ENCODE measurements at places on chromosomes 5 and 9. TPM values are rescaled to one million over a fixed set of nuclear protein-coding genes. Genes with fewer than 3 reads are reported as not detected.

- no peak for DNase-seq
Measured at GRCh38 chr5:122967085-122967484, 69.4 kb downstream of the PPIC start.

TTC23L gene
- total RNA-seq: not detected

GRCh38 chr9:28155067-28155466, 581.8 kb upstream of the C9orf72 start:
- DNase-seq: no peak

DNA sequence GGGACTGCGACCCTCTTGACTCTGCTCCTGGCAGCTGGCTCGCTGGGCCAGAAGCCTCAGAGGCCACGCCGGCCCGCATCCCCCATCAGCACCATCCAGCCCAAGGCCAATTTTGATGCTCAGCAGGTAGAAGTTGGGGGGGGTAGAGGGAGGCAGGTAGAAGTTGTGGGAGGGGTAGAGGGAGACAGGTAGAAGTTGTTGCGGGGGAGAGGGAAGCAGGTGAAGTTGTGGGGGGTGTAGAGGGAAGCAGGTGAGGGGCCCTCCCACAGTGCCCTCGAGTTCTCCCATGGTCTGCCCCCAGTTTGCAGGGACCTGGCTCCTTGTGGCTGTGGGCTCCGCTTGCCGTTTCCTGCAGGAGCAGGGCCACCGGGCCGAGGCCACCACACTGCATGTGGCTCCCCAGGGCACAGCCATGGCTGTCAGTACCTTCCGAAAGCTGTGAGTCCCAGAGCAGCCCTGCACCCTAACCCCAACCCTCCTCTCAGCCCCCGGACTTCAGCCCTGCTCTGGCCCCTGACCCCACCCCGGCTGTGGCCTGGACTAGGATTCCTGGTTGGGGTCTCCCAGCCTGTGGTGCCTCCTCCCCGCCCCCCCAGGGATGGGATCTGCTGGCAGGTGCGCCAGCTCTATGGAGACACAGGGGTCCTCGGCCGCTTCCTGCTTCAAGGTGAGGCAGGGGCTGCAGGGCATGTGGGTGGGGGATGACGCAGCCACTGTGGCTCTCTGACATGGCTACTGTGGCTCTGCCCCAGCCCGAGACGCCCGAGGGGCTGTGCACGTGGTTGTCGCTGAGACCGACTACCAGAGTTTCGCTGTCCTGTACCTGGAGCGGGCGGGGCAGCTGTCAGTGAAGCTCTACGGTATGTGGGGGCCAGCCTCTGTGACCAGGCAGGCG, 537 bp downstream of the C8G start:
- no peak for DNase-seq

GRCh38 chr5:147170603-147171002, 64.2 kb upstream of the STK32A start:
- DNase-seq: no peak

- no peak for DNase-seq
Measured at GRCh38 chr9:70506159-70506558, 91.7 kb upstream of the KLF9 start.

DNA sequence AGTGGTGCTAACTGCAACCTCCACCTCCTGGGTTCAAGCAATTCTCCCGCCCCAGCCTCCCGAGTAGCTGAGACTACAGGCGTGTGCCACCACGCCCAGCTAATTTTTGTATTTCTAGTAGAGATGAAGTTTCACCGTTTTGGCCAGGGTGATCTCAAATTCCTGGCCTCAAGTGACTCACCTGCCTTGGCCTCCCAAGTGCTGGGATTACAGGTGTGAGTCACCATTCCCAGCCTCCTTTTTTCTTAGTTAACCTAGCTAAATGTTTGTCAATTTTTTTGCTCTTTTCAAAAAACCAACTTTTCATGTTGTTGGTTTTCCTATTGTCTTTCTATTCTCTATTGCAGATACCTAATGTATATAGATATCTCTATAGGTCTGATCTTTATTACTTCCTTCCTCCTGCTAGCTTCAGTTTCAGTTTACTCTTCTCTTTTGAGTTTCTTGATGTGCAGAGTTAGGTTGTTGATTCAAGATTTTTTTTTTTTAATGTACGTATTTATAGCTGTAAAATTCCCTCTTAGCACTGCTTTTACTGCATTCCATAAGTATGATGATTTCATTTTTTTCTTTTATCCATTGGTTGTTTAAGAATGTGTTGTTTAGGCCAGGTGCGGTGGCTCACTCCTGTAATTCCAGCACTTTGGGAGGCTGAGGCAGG, 32.9 kb downstream of the FGD3 start:
- no peak for DNase-seq

CARTPT gene
- total RNA-seq: not detected

AK8 gene
- 0.63 TPM for total RNA-seq

GRCh38 chr9:33104401-33104800, 27.9 kb upstream of the SMU1 start:
- no peak for DNase-seq

DNA sequence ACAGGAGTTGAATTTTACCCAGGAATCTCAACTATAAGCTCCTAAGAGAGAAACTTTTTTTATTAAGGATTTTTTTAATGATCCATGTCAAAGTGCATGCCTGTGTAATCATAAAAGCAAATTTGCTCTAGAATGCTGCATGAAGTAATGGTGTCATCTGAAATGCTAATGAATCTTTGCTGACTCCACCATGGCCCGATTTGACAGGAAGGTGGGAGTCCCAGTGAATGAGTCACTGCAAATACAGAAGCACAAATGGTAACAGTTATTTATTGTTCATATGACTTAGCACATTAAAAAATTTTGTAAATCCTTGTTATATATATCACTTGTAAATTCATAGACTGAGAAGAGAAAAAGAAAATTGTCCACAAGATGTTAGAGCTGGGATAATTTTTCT, 341.3 kb downstream of the RASEF start:
- DNase-seq: no peak

PCDHB10 gene
- not detected for total RNA-seq

DNA sequence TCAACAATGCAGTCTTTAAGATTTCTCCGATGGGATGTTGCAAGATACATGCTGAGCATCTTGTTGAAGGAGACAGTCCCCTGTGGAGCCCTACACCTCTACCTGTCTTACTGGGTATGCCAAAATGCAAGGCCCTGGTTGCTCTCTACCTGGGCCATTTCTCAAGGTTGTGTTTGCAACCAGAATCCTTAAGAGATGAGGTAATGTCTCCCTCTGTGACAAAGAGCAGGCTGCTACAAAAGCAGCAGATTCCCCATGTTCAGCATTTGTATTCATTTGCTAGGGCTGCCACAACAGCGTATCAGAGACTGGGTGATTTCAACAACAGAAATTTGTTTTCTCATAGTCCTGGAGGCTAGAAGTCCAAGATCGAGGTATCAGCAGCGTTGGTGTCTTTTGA, 138.4 kb upstream of the RPS23 start:
- DNase-seq: no peak

PHF19 gene
- total RNA-seq: 254 TPM

GABRA1 gene
- total RNA-seq: not detected

DNA sequence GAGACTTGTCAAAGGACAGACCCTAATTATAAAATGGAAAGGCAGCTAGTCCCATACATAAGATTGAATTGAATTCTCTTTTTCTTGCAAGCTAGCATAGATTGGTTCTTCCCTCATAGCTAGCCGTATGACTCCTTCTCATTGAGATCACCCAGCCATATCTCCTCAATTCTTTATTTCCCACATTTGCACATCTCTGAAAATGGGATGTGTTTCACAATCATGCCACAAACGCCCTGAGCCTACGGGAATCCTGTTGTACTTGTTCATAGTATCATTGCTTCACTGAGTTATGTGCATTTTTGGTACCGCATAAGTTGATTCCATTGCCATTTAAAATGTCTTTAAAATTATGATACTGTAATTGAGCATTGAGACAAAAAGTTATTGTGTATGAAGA, 90.5 kb downstream of the PCSK1 start:
- no peak for DNase-seq

DNA sequence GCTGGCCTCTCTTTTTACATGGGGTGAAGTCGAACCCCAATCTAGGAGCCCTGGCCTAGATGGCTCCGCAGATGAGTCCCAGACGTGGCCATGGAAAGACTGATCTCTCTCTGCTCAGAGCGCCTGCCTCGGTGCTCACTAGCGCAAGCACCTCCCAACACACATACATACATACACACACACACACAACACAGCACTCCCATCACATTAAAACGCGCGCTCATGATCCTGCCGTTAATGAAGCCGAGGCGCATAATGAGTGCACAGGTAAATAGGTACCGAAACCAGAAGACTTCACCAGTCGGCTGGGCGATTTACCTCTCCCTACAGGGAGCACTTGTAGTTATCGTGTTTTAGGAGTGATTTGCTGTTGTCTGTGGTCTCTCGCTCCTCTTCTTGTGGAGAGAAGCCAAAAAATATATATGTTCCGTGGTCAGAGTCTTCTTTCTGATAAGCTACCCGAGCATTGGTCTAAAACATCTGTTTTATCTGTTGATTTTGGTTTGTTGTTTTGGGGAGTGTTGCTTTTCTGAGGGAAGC, 207.7 kb downstream of the MEF2C start:
- DNase-seq: no peak

PCDHA7 gene
- total RNA-seq: not detected

HK3 gene
- not detected for total RNA-seq

DNA sequence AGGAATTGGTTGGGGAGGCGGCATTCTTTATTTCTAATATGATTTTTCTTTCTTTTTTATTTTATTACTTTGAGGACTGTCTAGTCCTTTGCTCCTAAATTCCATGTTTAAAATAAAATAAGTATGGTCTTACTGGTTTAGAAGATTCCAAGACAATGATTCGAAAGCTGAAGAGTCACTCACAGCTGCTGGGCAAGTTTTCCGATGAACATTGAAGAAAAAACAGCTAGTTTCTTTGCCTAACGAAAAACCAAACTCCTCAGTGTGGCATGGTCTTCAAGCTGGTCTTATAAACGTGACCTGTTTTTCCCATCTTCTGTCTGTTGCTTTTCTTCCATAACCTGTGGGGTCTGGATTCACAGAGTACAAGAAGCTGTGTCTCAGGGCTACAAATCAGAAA, 25.1 kb downstream of the ZNF474 start:
- DNase-seq: no peak

- no peak for DNase-seq
Measured at GRCh38 chr9:80175286-80176150, 603.8 kb downstream of the TLE4 start.

FOXD4L6 gene
- total RNA-seq: not detected

GRCh38 chr5:87361031-87361445, 51.7 kb downstream of the CCNH start:
- DNase-seq: no peak

GRCh38 chr5:39333104-39333503, 31.2 kb downstream of the C9 start:
- DNase-seq: no peak

GRCh38 chr5:144002876-144003275, 167.6 kb downstream of the YIPF5 start:
- no peak for DNase-seq

- no peak for DNase-seq
Measured at GRCh38 chr5:149282027-149282965, 10.6 kb downstream of the AFAP1L1 start.

DNA sequence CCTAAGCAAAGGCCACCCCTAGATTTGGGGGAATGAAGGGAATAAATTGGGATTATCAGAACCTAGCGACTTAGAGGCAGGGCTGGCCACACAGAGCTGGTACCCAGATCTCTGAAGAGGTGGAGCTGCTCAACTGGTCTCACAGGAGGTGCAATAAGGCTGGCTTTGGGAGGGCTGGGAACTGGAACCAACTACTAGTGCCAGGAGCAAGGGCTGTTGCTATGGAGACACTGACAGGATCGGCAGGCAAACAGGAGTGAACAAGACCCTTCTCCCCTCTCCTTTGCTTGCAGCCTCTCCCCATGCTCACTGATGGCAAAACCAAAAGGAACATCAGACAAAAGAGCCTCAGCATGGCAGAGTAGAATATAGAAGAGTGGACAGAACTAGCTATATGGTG, 17.0 kb upstream of the WHRN start:
- DNase-seq: no peak

- no peak for DNase-seq
Measured at GRCh38 chr5:35990941-35991611, at the start of gene UGT3A1. UGT3A1 (minus strand) TSS chr5:35991390; CDS start chr5:35991240, 150 bp downstream.

- DNase-seq: no peak
Measured at GRCh38 chr5:164224236-164224635, 718.8 kb downstream of the MAT2B start.

- DNase-seq: no peak
Measured at GRCh38 chr9:105241356-105242043, 3.0 kb upstream of the SLC44A1 start.

DNA sequence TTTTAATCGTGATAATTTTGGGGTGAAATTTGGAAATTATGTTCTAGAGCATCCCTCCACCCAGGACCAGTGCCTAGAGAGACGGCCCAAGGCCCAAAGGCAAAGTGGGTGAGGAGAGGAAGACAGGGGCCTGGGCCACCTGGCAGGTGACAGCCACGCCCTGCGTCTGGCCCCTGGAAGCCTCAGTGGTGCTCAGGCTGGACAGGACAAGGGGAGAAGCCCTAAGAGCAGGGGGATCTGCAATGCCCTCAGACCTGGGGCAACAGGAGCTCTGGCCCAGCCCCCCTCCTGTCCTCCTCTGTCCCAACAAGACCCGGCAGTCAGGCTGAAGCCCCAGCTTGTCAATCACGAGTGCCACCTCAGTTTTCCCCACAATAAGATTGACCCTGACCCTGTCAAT, 134.8 kb downstream of the ADAMTS2 start:
- no peak for DNase-seq

DNA sequence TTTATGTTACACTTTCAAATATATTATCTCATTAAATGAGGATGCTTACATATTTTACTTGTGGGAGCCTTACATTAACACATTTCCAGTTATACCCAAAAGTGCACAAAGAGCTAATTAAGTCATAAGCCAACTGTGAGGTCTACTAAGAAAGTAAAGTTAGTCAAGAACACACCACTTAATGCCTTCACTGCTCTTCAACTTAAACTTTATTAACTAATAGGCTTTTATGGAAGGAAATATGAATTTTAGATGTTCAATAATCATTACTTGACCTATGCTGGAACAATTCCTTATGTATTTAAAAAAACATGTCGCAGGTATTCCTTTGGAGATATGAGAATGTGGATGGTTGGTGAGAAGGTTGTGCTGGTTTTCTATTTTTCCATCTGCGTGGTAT, 3.4 kb downstream of the ST8SIA4 start:
- no peak for DNase-seq

C7 gene
- not detected for total RNA-seq

GM2A gene
- 13.4 TPM for total RNA-seq

- no peak for DNase-seq
Measured at GRCh38 chr5:149798466-149798865, 68.4 kb downstream of the PPARGC1B start.

- no peak for DNase-seq
Measured at GRCh38 chr5:60703944-60704343, 4.0 kb upstream of the DEPDC1B start.

- no peak for DNase-seq
Measured at GRCh38 chr5:180557217-180557809, 34.0 kb downstream of the SCGB3A1 start.

ZNF618 gene
- total RNA-seq: 0.54 TPM

Data from activated CD8-positive, alpha-beta memory T cell treated with anti-CD3 and anti-CD28 coated beads, Interleukin-2, amount 10 ng/mL, durations not matched to agents 7 days and 5 days (primary cell).